ENCODE measurements at places on chromosomes 2 and 18.

DNA sequence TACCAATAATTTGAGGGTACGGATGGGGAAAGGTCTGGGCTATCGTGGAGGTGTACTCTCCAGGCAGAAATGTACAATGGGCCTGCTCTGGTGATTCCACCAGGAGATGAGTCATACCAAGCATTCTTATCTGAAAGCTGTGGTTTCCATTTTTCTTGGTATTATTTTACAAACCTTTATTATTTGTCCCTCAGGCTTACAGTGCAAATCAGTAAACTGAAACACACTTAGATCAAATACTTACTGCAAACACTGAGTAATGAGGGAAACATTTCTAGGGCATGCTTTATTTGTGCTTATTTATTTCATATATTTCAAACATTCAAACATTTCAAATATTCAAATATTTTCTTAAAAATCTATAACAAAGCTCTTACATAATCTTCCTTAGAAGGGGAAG, 319.8 kb downstream of the RND3 start:
- H3K27ac ChIP-seq = no peak overlapping the region
- H3K36me3 ChIP-seq = no peaks in the 10 kb centered on the region
- H3K4me1 ChIP-seq = no peaks in the 10 kb centered on the region
- no peaks in the 10 kb centered on the region for H3K27me3 ChIP-seq

GRCh38 chr18:148841-149240, 9.5 kb upstream of the USP14 start:
- no peak overlapping the region for H3K4me3 ChIP-seq
- no peaks in the 10 kb centered on the region for H3K36me3 ChIP-seq
- H3K27ac ChIP-seq = no peak overlapping the region
- no peak for DNase-seq
- no peaks in the 10 kb centered on the region for H3K27me3 ChIP-seq
- H3K4me1 ChIP-seq = no peaks in the 10 kb centered on the region

DNA sequence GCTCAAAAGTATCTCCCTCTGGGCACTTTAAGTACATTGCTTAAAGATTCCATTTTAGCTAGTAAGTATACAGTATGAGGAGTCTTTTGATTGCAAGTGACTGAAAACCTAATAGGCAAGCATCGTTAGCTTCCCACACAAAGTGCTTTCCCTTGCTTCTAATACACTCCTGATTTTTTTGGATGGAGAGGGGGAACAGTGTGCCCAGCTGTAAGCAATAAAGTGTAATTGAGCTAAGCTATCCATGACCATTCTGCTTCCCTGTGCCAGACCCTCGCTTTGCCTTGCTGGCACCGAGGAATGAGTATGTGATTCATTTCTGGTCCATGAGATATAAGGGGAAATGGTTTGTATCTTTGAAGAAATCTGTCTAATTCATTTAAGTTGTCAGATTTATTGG, 3.8 kb upstream of the ZNF24 start:
- no peak for DNase-seq
- no peaks in the 10 kb centered on the region for H3K27me3 ChIP-seq
- no peak overlapping the region for H3K27ac ChIP-seq

- no peaks in the 10 kb centered on the region for H3K27me3 ChIP-seq
- H3K27ac ChIP-seq = no peak overlapping the region
- DNase-seq = no peak
- no peaks in the 10 kb centered on the region for H3K36me3 ChIP-seq
- H3K4me1 ChIP-seq = no peaks in the 10 kb centered on the region
Measured at GRCh38 chr2:95539836-95540235, 52.0 kb upstream of the TRIM43 start.

- H3K4me1 ChIP-seq = no peaks in the 10 kb centered on the region
- H3K36me3 ChIP-seq = no peaks in the 10 kb centered on the region
- no peak for DNase-seq
- H3K27me3 ChIP-seq = no peaks in the 10 kb centered on the region
- H3K4me3 ChIP-seq = no peak overlapping the region
- H3K27ac ChIP-seq = no peak overlapping the region
Measured at GRCh38 chr2:184920451-184920965, 322.2 kb downstream of the ZNF804A start.

- H3K4me1 ChIP-seq = peaks cover 28% of the 10 kb centered on the region
- no peak for DNase-seq
- no peaks in the 10 kb centered on the region for H3K27me3 ChIP-seq
- H3K27ac ChIP-seq = no peak overlapping the region
- H3K4me3 ChIP-seq = peak overlapping the region; percentile 97
Measured at GRCh38 chr2:240584486-240585031, 2.0 kb upstream of the CAPN10 start.

- H3K36me3 ChIP-seq = no peaks in the 10 kb centered on the region
- H3K27me3 ChIP-seq = no peaks in the 10 kb centered on the region
- peaks cover 4% of the 10 kb centered on the region for H3K4me1 ChIP-seq
- DNase-seq = no peak
- H3K4me3 ChIP-seq = no peak overlapping the region
Measured at GRCh38 chr2:197908156-197908555, 103.8 kb downstream of the PLCL1 start.

DNA sequence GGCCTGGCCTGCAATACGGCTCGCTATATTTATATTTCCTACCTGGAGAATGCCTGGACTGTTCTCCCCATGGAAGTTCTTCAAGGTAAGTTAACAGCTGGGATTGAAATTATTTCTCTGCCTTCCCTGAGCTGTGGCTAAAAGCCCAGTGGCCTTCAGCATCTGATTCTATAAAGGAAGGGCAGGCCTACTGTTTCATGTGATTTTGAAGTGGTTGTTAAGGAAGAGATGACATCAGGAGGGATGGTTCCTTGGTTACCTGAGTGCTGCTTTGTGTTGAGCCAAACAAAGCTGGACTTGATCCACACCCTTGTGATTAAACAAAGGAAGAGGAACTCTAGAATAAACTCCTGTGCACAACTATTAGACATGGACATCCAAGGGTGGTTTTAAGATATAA, 61.6 kb downstream of the MFSD6 start:
- H3K4me3 ChIP-seq = no peak overlapping the region
- peak overlapping the region; percentile 52 for H3K27ac ChIP-seq
- H3K4me1 ChIP-seq = peaks cover 16% of the 10 kb centered on the region
- H3K36me3 ChIP-seq = no peaks in the 10 kb centered on the region
- H3K27me3 ChIP-seq = no peaks in the 10 kb centered on the region

DNA sequence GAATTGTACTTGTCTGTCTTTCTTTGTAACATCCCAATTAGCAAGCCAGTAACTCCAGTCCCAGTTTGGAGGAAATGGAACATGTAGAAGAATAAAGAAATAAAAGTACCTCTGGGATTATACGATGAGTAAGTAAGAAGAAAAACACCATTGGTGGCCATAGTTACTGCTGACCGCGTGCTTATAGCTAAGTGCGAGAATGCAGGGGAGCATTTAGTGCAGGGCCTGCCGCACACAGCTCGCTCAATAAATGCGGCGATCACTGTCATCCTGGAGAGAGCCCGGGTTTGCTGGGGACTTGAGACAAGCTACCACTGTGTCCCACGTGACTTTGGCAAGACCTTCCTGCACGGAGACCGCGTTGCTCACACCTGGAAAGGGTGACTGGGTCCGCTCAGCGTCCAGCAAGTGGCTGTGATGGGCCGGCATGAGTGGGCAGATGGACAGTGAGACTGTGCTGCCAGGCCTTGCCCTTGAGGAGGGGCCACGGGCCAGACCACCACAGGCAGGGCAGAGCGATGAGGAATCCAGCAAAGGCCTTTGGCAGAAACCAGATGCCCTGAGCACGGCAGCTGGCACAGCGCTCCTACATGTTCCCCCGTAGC, 54.8 kb downstream of the ADI1 start:
- peak; percentile 60 for DNase-seq
- peak overlapping the region; percentile 82 for H3K27ac ChIP-seq
- H3K4me1 ChIP-seq = peaks cover 7% of the 10 kb centered on the region
- H3K4me3 ChIP-seq = no peak overlapping the region
- H3K27me3 ChIP-seq = no peaks in the 10 kb centered on the region

DNA sequence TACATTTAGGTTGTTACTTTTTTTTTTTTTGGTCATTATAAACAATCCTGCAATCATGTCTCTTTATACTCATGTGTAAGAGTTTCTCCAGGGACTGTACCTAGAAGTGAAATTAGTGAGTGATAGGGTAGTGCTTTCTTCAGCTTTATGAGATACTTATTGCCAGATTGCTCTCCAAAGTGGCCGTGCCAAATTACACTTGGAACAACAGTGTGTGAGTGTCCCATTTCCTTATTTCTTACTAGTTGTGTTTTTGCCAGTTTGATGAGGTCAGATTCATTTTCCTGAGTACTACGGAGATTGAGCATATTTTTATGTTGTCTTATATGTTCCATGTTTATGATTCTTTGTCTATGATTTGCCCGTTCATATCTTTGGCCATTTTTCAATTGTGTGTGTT, 39.2 kb downstream of the GALNT1 start:
- DNase-seq = no peak
- H3K27ac ChIP-seq = no peak overlapping the region
- no peaks in the 10 kb centered on the region for H3K4me1 ChIP-seq
- no peaks in the 10 kb centered on the region for H3K27me3 ChIP-seq
